ENCODE measurements at places on chromosomes 2 and 18.

DNA sequence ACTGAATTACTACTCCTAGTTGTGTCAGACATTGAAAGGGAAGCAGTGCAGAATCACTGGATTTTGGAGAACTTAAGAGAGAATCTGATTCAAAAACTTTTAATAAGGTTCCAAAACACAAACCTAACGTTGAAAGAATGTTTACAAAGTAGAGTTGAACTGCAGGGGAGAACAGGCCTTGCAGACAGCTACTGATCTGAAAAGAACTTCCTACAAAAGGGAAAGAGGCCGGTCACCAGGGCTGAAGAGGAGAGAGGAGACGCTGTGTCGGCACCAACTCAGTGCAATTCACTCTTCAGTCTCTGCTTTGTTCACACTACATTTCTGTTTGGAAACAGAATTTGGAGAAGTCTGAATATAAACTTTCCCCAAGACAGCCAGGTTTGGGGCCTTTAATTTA, 124.0 kb downstream of the GAREM1 start:
- no peak for DNase-seq

DNA sequence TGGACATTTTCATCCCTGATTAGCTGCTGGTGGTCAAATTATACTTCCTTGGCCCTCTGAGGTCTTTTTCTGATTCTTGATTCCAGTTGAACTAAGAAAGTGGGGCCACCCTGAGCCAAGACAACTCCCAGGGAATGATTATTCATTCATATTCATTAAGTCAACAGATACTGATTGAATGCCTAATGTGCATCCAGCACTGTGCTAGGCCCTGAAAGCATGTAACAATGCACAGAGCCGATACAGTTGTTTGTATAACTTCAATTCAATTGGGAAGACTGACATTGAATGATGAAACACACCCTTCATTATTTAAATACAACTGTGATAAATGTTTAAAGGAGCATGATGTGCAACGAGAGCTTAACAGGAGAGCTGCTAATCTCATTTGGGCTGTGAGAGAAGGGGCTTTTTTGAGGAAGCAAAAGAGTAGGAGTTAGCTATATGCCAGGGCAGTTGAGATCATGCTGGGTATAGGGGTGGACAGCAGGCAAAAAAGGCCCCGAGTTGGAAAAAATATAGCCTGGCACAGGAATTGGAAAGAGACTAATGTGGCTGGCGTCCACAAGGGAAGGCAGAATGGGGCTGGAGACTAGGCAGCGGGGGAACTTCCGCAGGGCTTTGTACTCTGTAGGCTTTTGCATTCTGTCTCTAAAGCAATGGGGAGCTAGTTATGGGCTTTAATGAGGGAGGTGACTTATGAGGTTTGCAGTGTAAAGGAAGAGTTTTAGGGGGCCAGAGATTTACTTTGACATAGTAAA, 57.2 kb upstream of the ACVR1 start:
- DNase-seq: no peak

DNA sequence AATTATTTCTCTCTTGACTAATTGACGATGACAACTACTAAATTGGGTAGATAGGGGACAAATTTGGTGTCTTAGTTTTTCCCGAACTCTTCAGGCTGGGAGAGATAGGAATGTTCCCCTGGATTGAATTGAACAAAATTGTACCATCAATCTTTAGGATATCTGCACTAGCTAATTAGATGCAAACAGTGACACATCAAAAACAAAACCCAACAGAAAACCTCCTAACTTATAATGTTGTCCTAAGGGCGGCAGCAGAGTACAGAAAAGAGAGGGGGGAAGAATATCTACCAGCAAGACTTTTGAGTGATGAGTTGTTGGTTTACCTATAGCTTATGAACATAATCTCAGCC, 342.9 kb downstream of the INSIG2 start:
- no peak for DNase-seq

- no peak for DNase-seq
These were observed 10.4 kb downstream of the CNDP2 start for GRCh38 chr18:74506448-74507084.

DNA sequence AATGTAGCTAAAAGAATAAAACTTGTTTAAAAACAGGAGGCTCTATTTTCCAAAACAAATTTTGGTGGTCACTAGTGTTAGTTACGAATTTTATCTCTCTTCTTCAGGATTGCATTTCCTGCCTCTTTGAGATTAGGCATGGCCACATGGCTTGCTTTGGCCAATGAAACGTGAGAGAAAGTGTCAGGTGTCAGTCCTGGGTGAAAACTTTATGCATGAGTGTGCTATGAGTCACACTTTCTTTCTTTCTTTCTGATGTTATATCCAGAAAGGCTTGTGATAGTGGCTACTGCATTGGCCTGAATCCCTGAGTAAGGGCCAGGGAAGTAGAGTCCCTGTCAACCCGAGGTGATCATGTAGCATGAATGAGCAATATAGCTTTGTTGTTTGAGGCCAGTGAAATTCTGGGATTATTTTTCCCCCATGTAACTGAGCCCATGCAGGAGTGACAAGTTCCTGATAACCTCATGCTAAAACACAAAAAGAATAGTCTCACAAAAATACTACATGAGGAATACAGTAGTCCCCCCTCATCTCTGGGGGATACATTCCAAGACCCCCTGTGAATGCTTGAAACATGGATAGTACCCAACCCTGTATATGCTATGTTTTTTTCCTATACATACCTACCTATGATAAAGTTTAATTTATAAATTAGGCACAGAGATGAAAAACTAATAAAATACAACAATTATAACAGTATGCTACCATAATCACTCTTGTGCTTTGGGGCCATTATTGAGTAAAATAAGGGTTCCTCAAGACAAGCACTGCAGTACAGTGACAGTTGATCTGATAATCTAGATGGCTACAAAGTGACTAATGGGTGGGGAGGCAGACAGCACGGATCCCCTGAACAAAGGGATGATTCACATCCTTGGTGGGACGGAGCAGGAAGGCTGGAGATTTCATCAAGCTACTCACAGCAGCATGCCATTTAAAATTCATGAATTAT, 109.5 kb downstream of the CDC42EP3 start:
- no peak for DNase-seq

GRCh38 chr18:13889671-13890070, 25.7 kb downstream of the MC2R start:
- DNase-seq: no peak

- DNase-seq: no peak
These were observed 12.3 kb downstream of the SNED1 start for GRCh38 chr2:241010531-241011295.

DNA sequence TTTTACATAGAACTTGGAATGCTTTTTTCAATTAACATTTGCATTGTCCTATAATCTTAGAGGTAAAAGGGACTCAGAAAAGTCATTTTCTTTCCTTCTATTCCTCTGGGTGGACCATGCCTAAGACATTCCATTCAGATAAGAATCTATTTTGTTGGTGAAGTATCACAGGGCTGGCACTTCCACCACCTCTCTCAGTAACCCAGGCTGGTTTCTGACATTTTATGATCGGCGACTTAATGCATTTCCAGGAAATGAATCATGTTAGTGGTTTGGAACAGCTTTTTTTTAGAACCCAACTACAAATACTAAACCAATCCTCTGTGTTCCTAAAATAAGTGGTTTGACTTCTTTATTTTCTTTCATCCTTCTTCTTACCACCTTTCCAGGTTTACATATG, 27.0 kb downstream of the GAD1 start:
- DNase-seq: no peak

GRCh38 chr2:64352292-64352691, 101.7 kb upstream of the LGALSL start:
- DNase-seq: no peak

DNA sequence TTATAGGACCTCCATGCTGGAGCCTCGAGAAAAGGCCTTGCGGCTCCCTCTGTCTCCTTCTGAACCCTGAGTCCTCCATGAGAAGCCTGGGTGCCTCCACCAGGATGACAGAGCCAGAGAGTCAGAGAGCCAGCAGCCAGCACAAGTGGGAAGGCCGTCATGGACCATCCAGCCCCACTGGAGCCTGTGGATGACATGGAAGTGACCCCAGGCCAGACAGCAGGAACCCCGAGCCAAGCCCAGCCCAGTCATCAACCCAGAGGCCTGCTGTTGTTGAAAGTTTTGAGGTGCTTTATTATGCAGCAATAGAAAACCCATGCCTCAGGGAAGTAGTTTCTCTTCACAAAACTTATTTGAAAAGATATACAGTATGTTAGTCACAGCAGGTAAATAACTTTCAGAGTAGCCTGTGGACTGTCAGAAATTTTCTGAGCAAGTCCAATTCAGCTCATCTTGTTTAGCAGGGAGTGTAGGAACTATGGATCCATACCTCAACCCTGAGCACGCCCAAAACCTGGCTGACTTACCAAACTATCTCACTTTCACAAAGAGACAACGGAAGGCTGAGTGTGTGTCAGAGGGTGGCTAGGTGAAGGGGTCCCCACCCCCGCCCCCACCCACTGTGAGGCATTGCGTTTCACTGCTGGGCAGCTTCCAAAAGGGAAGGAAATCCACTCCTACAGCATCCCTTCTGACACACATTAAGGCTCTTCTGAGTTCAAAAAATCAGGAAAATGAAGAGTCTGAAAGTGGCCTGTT, 79.9 kb upstream of the NDUFV2 start:
- no peak for DNase-seq

DNA sequence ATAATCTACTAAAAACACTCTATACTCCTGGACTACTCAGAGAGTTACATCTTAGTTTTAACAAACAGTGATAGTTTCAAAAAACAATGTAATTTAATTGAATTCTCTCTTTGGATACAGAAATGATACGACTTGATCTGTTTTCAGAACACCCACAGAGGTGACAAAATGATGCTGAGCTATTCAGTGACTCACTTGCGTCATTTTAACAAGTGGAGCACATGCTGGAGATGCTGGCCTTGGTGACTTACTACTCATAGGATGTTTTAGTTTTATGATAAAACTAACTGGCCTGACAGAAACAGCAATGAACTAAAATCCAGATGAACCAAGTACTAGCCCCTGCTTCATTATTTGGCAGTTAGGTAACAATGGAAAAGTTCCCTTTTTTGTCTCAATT, 101.3 kb upstream of the ITGB6 start:
- DNase-seq: no peak

DNA sequence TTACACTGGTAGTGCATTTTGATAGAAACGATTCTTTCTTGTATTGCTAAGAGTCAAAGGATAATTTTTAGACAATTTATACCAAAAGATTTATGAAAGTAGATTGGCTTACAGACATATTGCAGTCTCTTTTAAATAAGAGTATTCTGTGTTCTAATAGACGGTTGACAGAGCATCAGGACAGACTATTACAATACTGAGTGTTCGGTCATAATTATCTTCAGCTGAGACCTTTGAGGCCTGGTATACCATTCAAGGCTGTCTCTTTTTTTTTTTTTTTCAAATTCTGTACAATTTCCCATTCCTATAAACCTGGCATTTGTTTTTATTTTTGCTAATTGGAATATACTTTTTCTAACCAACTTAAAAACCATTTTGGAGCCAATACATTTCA, 140.6 kb upstream of the NOSTRIN start:
- DNase-seq: no peak

- DNase-seq: no peak
These were observed 18.4 kb upstream of the PIK3C3 start for GRCh38 chr18:41936471-41937134.

- DNase-seq: no peak
These were observed 121.0 kb upstream of the KYNU start for GRCh38 chr2:142756430-142756829.

GRCh38 chr18:57561261-57561660, 25.2 kb downstream of the FECH start:
- no peak for DNase-seq

GRCh38 chr2:183243758-183244157, 119.5 kb downstream of the NUP35 start:
- DNase-seq: no peak

- DNase-seq: no peak
These were observed at the start of gene BOLL for GRCh38 chr2:197784956-197785941. Gene BOLL, minus strand, starts transcription at chr2:197785319. Its CDS starts 3,469 bp downstream, at chr2:197781850.

GRCh38 chr2:144812288-144812687, 292.4 kb upstream of the ZEB2 start:
- DNase-seq: no peak

- no peak for DNase-seq
These were observed 78.9 kb upstream of the B3GNT2 start for GRCh38 chr2:62116983-62117382.

GRCh38 chr2:47521666-47522285, 118.8 kb downstream of the MSH2 start:
- no peak for DNase-seq

DNA sequence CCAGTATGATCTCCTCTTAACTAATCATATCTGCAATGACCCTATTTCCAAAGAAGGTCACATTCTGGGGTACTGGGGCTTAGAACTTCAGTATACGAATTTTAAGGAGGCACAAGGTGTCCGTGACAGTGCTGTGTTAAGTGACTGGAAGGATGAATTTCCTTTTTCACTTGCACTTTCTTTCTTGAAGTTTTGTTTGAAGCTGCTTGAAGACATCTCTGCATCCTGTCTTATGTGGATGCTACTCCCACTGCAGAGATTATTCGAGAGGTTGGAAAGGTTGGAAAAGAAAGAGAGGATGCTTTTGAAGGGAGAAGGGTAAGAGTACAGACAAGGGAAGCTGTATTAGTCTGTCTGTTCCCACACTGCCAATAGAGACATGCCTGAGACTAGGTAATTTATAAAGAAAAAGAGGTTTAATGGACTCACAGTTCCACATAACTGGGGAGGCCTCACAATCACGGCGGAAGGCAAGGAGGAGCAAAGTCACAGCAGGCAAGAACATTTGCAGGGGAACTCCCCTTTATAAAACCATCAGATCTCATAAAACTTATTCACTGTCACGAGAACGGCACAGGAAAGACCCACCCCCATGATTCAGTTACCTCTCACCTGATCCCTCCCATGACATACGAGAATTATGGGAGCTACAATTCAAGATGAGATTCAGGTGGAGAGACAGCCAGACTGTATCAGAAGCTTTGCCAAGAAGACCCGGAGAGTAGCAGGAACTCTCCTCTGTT, 3.6 kb upstream of the RNF144A start:
- no peak for DNase-seq

DNA sequence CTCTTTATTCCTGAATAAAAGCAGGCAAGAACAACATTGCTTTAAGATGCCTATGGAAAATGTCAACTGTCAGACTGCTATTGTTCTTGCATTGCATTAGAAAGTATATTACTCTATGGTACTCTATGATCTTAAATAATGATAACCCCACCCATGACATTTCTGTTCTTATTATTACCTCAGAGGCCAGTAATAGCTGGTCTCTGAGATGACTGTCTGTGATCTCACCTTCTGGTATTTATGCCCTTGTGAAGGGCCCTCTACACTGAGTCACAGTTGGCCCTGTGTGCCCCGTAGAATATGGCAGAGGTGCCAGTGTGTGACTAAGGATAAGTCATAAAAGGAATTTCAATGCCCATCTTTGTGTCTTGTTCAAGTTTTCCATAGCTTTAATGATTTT, 61.0 kb downstream of the SPP2 start:
- DNase-seq: no peak
